Stimulated activated CD4-positive, alpha-beta T cell treated with anti-CD3 and anti-CD28 coated beads, Interleukin-1b, Interleukin-23, amount 100 ng/mL, for 24 hours (primary cell): ENCODE measurements at places on chromosomes 1 and 21.

DNA sequence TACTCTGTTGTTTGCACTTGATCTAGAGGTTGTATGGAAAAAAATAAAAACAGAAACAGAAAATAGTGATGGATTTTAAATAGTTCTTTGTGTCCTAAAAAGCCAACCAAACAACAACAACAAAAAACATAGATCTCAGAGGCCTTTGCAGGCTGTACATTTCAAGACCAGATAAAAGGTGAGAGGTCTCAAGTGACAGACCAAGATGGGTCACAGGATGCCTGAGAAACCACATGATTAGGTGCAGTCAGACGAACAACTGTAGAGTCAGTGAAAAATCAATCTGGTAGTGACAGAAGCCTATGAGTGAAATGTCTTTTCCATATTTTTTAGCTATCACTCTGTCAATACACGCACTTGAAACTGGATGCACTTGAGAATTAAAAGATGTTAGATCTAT lies 193.5 kb upstream of the SAMSN1 start:
- DNase-seq, result no peak

GRCh38 chr1:224433701-224434672 lies 610 bp downstream of the WDR26 start:
- DNase-seq, result no peak

GRCh38 chr1:43565600-43566360 lies 35.1 kb downstream of the PTPRF start:
- DNase-seq, result no peak

- no peak for DNase-seq
Measured at GRCh38 chr1:56339786-56340465, 239.4 kb downstream of the PLPP3 start.

GRCh38 chr1:77553568-77554291 lies 128.7 kb downstream of the ZZZ3 start:
- DNase-seq, result no peak
